ENCODE measurements at places on chromosomes 5 and 9.

- no peak for DNase-seq
These were observed 91.0 kb downstream of the FOXD1 start for GRCh38 chr5:73357576-73357975.

- no peak for DNase-seq
These were observed 20.2 kb downstream of the S100Z start for GRCh38 chr5:76870046-76870445.

DNA sequence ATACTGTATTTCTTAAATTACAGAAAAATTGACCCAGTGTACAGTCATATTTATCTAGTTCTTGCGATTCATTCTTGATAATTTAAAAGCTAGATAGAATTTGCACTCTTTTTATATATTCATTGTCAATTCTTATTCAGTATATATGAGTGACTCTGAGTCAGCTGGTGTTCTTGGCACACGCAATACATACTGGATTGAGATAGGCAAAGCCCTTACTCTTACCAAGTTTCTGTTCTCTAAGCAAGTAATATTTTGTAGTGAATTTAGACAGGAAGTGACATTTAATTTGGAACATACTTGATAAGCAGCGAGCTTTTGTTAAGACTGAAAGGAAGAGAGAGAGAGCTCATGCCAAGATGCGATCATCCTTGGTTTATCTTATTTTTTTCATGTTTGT lies 57.7 kb downstream of the GPBP1 start:
- no peak for DNase-seq

GRCh38 chr5:44932922-44933585 lies 124.3 kb downstream of the MRPS30 start:
- no peak for DNase-seq

DNA sequence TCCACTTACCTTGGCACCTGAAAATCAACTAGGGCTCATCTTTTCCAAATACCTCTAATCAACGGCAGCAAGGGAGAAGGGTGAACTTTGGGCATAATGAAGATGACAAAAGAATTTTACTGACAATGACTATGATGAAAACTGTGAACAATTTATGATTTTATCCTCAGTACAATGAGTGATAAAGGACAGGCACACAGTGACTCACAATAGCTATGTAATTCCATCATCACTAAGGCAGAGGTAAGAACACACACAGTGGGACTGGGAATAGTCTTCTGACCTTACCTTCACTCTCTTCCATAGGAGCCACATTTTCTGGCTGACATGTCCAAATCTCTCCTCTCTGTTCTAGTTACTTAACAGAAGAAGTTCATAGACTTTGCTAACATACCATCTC lies 26.1 kb upstream of the KCNV2 start:
- DNase-seq: no peak

DNA sequence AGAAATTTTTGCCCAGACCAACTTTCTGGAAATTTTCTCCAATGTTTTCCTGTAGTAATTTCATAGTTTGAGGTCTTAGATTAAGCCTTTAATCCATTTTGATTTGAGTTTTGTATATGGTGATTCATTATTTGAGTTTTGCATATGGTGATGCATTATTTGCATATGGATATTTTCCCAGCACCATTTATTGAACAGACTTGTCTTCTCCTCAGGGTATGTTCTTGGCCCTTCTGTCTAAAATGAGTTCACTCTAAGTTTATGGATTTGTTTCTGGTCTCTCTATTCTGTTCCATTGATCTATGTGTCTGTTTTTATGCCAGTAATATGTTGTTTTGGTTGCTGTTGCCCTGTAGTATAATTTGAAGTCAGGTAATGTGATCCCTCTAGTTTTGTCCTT lies 139.3 kb downstream of the SLC25A46 start:
- no peak for DNase-seq

DNA sequence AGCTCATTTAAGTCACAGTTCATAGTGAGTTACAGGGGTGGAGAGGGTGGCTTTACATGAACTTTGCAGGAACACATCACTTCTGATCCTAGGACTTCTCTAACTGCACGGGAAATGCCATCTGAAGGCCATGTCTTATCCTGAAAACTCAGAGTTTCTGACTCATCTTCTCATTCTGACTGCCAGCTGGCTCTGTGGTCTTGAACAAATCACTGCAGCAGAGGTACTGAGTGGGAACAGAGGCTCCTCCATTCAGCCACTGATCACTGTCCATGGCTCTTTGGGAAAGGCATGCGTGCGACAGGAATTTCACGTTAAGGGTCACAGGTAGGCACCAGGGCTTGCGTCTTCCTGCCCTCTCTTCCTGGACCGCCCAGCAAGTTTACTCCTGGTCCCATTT lies 114.6 kb upstream of the LRRTM2 start:
- DNase-seq: no peak

- DNase-seq: no peak
These were observed 25.2 kb downstream of the TDRD7 start for GRCh38 chr9:97437051-97437600.

GRCh38 chr9:84937180-84937579 lies 267.7 kb downstream of the NTRK2 start:
- DNase-seq: no peak

DNA sequence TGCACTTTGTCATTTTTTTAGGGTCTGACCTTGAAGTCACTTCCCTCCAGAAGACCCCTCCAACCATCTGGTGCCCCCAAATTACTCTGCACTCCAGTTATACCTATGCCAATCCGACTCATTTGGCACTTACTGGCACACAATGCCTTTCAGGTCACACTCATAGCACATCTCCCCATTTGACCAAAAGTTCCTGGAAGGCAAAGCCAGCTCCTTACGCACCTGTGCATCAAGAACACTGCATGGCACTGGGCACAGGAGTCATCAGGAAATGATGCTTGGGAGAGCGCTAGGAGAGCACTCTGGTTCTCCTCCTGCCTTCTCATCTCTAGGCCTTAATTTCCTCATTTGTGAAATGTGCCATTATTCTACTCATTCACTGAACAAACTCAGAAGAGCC lies 2.9 kb downstream of the TNIP1 start:
- DNase-seq: no peak

DNA sequence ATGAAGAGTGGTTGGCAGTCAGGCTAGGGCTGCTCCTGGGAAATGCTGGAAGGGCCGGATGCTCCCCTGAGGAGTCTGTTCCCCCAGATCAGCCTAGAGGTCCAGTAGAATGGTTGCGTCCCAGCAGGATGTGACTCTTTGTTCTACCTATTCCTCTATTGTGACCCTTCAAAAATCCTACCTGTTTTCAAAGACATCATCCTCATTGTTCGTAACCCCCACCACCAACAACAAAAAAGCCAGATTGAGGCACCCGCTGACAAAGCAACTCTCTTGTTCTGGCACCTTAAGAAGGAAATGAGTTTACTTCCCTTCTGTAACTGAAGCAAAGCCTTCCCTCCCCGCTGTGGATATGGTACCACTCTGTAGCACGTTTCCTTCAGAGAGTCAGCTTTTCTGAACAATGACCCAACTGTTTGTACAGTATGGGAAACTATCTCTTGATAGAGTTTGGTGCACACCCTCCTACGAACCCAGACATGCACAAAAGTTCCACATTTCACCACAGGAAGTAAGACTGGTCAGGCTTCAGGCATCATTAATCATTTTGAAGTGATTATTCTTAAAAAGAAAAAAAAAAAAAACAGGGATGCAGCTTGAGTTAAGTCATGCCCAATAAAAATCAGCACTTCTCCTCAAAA lies 207.2 kb downstream of the ENC1 start:
- no peak for DNase-seq

GRCh38 chr5:135040034-135040332 lies 6.0 kb upstream of the PITX1 start:
- no peak for DNase-seq

DNA sequence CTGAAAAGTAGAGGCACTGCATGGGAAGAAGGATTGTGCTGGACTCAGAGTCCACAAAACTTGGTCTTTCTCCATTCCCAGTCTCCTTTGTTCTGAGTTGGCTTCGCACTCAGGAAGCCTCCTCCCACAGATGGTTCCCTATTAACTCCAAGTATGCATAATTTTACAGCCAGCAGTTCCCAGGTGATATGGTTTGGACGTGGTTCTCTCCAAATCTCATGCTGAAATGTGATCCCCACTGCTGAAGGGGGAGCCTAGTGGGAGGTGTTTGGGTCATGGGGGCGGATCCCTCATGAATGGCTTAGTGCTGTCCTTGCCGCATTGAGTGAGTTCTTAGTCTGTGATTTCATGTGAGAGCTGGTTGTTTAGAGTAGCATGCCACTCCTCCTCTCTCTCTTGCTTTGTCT lies 86.6 kb downstream of the FEM1C start:
- no peak for DNase-seq

DNA sequence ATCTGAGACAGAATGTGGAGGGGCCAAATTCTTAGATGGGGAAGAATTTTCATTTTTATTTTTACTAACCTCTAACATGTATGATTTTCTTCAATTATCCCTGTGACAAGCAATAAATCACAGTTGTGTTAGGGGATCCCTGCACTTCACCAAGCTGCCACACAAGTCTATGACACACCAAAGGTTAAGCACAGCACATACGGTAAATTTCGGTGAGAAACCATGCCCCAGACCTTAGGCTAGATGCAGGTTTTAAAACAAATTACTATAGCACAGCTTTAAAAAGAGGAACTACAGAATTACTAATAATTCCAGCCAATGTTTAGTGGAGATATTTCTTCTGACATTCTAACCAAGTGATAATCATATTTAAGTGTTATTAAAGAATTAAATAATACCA lies 175.7 kb upstream of the RORB start:
- no peak for DNase-seq

GRCh38 chr9:33620738-33621439 lies 96.8 kb downstream of the ANKRD18B start:
- no peak for DNase-seq

DNA sequence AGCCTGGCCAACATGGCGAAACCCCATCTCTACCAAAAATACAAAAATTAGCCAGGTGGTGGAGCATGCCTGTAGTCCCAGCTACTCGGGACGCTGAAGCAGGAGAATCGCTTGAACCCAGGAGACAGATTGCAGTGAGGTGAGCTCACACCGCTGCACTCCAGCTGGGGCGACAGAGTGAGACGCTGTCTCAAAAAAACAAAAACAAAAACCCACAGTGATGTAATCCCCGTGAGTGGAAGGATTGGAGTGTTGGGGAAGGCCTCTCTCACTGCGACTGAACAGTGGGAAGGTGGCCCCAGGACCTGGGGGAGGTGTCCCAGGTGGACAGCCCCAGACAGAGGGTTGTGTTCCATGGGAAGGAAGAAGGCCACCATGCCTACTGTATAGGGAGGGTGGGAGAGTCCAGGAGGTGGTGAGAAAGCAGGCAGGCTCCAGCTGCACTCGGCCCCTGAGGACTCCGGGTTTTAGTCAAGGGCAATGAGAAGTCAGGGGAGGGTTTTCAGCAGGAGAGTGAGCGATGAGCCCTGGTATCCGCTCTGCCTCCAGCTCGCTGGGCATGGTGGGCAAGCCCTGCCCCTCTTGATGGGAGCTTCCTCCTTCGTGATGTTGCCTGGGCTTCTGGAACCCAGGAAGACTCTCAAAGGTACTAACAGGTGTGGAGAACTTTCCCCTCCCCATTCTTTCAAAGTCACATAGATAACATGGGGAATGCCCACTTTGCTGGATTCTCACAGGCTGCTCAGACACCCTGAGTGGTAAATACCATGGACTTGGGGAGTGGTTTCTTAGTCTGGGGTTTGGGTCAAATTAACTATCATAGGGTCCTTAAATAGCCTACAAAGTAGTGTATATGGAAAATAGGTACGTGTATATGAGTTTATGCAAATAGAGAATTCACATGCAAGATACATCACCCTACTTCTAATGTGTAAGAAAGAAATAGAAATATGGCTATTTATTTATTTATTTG lies 74.7 kb downstream of the PPARGC1B start:
- no peak for DNase-seq

DNA sequence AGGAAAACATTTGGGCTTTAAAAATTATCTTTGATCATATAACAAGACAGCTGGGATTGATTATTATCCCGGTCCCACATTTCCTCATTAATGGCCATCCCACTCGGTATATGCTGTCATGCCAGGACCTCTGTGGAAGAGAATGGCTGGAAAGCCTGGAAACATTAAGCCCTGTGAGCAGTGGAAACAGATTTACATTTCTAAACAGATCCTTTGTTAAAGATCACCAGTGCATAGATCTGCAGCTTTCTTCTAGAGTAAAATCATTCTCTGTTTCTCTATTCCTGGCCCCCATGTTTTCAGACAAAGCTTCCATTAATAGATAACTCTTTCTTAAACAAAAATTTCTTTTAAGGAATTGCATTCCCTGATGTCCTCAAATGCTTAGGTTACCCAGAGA lies 152.2 kb downstream of the CAVIN4 start:
- no peak for DNase-seq

- no peak for DNase-seq
These were observed 20.5 kb upstream of the CDKN2AIPNL start for GRCh38 chr5:134432174-134432573.

GRCh38 chr5:77176429-77176828 lies 34.1 kb upstream of the PDE8B start:
- DNase-seq: no peak

- peak; percentile 85 for DNase-seq
These were observed 26.3 kb downstream of the SLC25A25 start for GRCh38 chr9:128094166-128094949.

DNA sequence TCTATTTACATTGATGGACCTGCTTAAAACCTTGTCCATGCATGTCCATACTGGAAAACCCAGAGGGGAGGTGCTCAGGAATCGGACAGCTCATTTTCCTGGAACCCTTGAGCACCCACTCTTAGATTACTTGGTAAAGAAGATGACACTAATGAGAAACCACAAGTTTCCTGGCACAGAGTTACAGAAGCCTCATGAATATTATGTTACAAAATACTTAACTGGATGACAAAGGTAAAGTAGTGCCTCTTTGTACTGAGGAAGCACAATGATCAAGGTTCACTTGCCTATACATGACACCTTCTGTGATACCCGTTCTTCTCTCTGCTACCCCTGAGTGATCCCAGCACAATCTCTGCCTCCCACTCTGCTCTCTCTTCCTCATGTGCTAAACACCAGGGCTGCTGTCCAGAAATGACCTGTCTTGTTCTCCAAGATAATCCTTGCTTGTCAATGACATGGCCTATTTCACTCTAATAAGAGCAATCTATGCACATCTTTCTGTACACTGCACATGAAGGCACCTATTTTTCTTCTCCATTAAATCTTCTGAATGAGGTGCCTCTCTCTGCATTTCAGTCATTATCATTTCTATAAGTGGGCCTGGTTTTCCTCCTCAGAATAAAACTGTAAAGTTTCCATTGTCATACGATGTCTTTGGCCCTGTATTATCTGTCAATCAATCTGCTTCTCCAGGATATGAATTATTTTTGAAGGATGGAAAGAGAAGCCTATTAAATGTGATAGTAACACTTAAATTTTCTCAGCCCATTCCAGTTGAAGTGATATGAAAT lies 684.0 kb upstream of the ACO1 start:
- DNase-seq: no peak
